ENCODE measurements at places on chromosomes 12 and 14.

DNA sequence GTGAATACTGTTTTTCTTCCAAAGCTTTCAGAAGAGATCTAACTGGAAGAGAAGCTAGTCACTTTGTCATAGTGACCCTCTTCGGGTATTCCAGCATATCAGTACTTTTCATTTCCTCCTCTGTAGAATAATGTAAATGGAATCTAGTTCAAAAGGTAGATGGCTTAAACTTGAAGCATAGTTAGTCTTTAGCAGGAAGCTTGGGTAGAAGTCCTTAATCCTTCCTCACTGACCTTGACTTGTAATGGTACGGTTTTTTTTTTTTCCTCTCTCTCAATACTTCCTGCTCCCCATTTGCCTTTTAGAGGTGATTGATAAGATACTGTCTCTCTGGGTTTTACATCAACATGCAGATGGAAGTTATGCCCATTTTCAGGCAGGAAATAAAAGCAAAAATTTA, 1.7 kb downstream of the FBXO34 start:
- peak; percentile 55 for DNase-seq

- no peak for DNase-seq
Measured at GRCh38 chr14:106378191-106378590, 851.8 kb downstream of the TMEM121 start.

DNA sequence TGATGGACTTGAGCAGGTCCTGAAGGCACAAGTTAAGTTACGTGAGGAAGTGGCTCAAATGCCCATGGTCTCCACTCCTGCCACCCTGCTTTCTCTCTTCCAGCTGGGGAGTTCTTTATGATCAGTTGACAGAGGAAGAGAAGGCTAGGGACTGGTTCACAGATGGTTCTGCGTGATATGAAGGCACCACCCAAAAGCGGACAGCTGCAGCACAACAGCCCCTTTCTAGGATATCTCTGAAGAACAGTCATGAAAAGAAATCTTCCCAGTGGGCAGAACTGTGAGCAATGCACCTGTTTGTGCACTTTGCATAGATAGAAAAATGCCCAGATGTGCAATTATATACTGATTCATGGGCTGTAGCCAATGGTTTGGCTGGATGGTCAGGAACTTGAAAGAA, 162.4 kb upstream of the FSCB start:
- no peak for DNase-seq

DNA sequence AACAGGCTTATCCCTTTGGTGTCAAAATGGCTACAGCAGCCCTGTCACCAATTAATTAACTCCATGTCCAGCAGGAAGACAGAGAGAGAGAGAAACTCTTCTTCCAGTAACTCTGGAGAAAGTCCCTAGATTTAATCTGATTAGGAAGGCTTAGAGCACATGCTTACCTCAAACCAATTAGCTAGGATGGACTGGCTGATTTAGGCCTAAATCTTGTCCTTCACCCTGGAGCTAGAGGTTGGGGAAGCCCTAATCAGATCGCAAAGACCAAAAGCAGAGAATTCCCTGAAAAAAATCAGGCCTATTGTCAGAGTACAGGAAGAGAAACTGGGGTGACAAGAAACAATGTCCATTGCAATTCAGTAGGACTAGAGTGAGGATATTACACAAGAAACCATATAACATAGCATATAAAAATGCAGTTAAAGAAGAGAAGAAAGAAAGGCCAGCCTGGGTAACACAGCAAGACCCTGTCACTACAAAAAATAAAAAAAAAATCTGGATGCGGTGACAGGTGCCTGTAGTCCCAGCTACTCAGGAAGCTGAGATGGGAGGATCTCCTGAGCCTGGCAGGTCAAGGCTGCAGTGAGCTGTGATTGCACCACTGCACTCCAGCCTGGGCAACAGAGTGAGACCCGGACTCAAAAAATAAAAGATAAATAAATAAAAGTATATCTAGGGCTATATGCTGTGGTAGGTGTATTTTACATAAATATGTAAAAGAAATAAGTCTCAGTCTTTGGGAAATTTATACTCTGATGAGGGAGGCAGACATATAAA, 34.9 kb upstream of the TUBA1A start:
- DNase-seq, result no peak

DNA sequence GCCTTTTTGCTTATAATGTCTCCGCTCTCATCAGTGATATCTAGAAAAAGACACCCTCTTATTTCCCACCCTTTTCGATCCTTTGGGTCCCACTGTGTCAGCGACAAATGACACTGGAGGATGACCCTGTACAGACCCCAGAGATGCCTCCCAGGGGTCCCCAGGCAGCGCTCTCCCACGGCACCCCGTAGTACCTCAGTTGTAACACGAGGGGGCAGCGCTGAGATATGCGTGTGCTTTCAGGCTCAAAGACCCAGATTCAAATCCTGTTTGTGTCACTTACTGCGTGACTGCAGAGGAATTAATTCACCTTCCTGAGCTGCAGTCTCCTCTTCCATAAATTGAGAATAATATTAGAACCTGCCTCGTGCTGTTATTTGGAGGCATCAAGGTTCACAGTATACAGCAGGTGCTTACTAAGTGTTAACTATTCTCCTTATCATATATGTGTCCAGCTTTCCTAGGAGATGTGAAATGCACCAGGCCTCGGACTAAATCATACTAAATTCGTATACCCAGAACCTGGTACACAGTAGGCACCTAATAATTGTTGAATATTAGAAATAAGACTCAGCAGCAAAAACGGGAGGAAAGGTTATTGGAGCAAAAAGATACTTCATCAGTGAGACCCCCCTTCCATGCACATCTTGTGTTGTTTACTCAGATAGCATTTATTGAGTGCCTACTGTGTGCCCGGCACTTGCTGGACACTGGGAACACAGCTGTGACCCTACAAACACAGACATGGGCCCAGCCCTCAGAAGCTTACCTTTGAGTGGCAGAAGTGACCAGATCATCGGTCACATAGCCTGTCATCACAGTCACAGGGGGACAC, 99.9 kb downstream of the PHETA1 start:
- no peak for DNase-seq

GRCh38 chr14:40682131-40682913, 924.4 kb upstream of the LRFN5 start:
- no peak for DNase-seq

DNA sequence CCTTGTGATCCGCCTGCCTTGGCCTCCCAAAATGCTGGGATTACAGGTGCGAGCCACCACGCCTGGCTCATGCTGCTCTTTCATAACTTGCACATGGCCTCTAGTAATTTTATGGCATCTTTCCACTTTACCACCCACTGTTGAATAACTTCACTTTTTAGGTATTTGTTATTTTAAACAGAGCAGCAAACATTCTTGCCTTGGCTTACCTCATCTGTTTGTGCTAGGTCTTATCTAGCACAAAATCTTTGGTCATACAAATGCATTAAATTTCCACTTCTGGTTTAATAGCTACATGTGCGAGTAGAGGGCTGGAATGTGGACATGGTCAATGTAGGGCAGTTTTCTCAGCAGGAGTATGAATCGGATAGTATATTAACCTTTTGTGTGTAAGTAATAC, 38.8 kb upstream of the ATF7IP start:
- no peak for DNase-seq

DNA sequence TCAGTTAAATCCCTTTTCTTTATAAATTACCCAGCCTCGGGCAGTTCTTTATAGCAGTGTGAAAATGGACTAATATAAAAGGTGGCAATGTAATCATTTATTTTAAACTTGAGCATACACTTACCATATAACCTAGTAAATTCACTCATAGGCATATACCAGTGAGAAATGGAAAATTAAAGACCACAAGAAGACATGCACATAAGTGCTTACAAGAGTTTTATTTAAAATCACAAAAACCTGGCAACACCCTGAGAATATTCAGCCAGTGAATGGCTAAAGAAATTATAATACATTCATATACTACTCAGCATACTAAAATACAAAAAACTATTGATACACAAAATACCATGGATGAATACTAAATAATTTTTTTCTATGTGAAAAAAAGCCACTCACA, 1017.5 kb upstream of the TMEM132C start:
- DNase-seq, result no peak

- DNase-seq, result no peak
Measured at GRCh38 chr14:23735394-23735793, 99.2 kb downstream of the DHRS2 start.

DNA sequence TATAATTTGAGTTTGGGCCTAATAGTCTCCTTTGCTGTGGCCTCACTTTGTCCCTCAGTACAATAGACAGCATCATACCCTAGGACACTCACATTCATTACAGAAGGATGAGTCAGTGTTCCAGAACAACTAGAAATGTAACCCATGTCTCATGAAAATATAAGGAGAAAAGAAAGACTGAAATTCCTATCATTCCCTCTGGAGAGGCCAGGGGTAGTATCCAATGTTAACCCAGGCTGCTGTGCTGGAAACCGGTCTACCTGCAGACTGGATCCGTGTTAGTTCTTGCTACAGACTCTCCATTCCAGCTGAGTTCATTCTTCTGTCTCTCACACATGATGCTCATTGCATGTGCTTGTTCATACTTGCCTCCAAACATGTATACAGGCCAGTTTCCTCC, 75.8 kb upstream of the HOXC13 start:
- no peak for DNase-seq

DNA sequence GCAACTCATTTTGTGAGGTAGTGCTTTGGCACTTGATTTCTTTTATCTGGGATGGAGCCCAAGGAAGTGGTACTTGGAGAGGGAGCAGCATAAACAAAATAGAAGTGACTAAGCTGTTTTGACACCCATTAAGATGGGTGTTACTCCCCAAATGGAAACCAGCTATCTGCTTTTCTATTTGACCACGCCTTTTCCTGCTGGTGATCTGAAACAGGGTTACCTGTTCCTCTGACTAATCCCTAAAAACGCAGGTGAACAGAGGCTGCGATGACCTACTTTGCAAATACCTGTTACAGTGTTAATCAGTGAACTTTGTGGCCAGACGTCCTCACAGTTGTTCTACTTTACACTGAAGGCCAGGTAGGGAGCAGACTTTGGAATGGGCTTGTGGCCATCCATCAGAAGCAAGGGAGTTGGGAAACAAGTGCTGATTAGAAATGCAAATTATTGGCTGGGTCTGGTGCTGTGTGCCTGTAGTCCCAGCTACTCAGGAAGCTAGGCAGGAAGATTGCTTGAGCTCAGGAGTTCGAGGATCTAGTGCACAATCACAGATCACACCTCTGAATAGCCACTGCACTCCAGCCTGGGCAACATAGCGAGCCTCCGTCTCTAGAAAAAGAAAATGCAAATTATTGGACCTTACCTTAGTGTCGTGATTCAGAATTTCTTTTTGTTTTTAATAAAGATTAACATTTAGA, 58.3 kb upstream of the HECTD1 start:
- DNase-seq, result peak; percentile 59

GRCh38 chr12:50162230-50162629, 4.9 kb downstream of the CERS5 start:
- DNase-seq, result no peak

DNA sequence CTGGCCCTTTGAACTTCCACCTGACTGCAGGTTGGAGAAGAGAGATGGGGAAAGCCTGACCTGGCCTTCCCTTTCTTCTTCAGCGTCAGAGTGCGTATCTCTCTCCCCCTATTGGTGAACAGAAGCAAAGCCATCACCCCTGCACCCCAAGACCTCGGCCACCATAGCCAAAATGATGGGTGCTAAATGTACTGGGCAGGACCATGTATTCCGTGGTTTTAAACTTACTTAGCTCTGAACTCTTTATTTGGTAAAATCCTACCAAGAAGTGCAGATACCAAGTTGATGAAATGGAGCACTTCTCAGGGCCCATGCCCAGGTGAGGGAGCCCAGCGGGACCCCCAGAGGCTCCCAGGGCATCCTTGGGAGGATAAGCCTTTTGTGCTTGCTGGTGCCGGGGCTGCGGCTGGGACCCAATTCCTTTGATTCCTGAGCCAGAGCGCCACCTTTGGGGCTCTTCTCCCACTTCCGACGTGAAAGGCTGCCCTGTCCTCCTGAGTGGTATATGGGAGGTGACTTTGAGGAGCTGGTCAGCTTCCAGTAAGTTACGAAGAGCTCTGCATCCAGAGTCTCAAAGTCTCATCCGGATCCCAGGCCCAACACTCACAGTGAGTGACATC, 9.4 kb downstream of the CCND2 start:
- no peak for DNase-seq

DNA sequence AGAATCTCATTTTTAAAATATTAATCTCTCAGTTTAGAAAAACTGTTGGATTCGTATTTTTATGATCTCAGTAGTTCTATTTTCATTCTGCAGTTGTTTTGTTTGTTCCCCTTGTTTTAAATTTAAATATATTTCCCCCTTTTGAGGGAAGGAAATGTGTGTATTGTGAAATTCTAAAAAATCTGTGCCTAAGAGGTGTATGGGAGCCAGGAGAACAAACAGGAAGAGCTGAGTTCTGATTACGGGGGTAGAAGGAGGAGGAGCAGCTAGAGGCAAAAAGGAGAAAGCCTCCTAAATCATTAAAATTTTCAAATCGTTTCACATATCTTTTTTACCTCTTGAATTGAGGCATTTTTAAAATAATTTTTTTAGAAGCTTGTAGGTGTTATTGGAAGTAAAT, 2.3 kb downstream of the RDH12 start:
- DNase-seq, result no peak

DNA sequence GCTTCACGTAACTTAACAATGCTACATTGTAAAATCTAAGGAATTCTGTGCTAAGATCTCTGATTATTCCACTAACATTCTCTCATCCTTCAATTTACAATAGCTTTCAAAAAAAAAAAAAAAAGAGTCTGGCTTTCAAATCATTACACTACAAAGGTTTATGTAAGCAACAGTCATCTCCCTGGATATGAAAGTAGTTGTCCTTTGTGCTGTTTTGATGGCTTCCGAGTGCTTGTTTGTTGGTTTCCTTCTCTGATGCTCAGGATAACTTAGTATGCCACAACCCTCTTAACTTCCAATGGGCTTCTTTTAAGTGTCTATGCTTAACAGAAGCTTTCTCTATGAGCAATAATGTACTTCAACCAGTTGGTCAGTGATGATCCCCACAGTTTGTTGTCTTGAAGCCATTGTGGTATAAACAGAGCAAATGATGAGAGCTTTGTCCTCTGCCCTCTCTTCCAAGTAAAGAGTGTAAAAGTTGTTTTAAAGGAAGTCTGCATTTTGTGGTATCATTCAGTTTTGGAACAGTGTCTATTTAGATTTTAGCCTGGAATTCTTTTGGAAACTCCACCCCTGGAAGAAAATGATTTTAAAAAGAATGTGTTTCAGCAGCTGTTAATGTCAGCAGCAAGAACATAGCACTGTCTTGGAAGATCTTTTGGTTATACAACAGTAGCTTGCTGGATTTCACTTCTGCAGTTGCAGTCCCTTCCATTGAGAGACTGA, 396.1 kb upstream of the RGS6 start:
- no peak for DNase-seq

DNA sequence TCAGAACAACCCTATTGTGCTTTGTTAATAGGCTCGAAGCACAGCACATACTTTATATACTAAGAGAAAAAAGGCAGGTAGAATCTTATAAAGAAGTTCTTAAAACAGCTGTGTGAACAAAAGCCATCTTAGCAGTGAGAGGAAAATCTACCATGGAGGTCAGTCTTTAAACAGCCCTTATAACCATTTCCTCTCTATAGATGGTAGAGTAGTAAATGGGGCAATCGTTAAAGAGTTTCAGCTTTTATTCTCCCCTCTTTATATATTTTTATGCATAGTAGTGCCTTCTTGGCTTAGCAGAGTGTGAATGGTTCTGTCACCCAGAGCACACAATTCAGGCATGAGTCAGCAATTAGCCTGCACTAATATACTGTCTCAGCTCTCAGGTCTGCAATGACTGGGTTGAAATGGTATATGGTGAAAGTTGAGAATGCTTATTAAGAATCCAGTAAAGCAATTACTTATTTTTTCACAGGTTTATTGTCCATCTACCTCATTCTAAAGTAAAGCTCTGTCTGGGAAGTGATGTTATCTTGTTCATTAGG, 305.0 kb downstream of the NELL2 start:
- no peak for DNase-seq

- no peak for DNase-seq
Measured at GRCh38 chr14:74846968-74847665, 28.8 kb downstream of the PROX2 start.
